Posterior vena cava (tissue), 2 donors: ENCODE measurements at places on chromosomes 1 and 21. TPM values are rescaled to one million over a fixed set of nuclear protein-coding genes. Genes with fewer than 3 reads are reported as not detected.

Gene REN
- total RNA-seq: not detected

Gene SAMD13
- 0.71 TPM for total RNA-seq

Gene LRRC38
- total RNA-seq: not detected

Gene ATP1A2
- 4.1 TPM for total RNA-seq

Gene FRRS1
- total RNA-seq: 8.0 TPM
